ENCODE measurements at places on chromosomes 3 and 15.

DNA sequence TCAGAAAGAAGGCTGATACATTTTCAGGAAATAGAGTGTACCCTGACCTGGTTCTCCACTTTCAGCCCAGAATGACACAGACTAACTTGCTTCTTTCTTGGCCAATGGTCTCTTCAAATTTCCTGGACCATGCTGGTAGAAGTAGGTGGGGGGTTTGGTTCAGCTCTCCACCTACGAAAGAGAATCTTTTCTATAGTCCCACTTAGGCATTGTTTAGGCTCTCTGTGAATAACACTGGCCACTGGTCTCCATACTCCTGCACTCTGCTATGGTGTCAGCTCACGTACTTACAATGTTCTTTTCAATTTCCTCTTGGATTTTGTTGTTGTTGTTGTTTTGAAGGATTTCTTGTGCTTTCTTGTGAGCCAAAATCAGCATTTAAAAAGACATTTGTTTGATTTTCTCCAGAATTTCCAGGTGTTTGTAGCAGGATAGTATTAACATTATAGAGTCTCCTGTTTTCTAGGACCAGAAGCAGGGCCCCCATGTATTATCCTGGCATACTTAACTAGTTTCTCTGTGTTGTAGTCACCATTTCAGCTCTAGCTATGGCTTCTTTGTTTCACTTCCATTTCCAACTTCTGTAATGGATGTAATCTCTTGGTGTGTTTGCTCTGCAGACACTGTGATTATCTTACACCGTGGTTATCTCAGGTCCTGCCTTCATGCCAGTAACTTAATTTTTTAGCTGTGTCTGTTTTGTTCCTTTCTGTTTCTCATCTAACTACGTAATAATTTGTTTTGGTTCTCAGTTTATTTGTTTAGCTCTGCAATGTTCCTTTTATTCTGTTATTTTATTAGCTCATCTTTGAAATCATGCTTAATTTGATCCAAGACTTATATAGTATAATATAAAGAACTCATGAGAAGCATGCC lies 61.4 kb downstream of the CHRNA7 start:
- no peak overlapping the region for H3K4me3 ChIP-seq
- H3K36me3 ChIP-seq, result no peaks in the 10 kb centered on the region
- H3K27me3 ChIP-seq, result no peaks in the 10 kb centered on the region
- H3K27ac ChIP-seq, result no peak overlapping the region
- DNase-seq, result peak; percentile 34
- no peaks in the 10 kb centered on the region for H3K4me1 ChIP-seq

DNA sequence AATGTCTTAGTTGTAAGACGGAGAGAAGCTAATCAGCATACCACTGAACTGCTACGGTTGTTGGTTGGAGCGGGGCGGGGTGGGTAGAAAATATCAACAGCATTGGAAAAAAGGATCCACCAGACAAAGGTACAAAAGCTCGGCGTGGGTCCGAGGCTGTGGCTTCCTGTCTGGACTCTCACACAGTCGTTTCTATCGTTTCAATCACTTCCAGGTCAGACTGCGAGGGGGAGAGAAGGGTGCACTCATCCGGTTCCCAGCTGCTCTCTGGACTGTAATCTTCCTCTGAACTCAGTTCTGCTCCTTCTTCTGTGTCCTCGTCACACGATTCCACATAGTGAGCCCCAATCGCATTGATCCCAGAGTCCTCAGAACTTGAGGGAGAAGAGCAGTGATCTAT lies 70.0 kb downstream of the C3orf70 start:
- no peak overlapping the region for H3K27ac ChIP-seq
- H3K4me1 ChIP-seq, result peaks cover 30% of the 10 kb centered on the region
- H3K27me3 ChIP-seq, result no peaks in the 10 kb centered on the region

- H3K27me3 ChIP-seq, result no peaks in the 10 kb centered on the region
- H3K27ac ChIP-seq, result no peak overlapping the region
- no peak overlapping the region for H3K4me3 ChIP-seq
- DNase-seq, result no peak
Observed at GRCh38 chr3:79461129-79461792, 306.5 kb downstream of the ROBO1 start.

- no peaks in the 10 kb centered on the region for H3K4me1 ChIP-seq
- H3K27ac ChIP-seq, result no peak overlapping the region
- H3K36me3 ChIP-seq, result peaks cover 39% of the 10 kb centered on the region
- H3K4me3 ChIP-seq, result no peak overlapping the region
- H3K27me3 ChIP-seq, result no peaks in the 10 kb centered on the region
- DNase-seq, result no peak
Observed at GRCh38 chr15:38324939-38325647, 72.5 kb downstream of the SPRED1 start.

- no peak overlapping the region for H3K27ac ChIP-seq
- H3K4me1 ChIP-seq, result peaks cover 9% of the 10 kb centered on the region
- no peaks in the 10 kb centered on the region for H3K36me3 ChIP-seq
- no peaks in the 10 kb centered on the region for H3K27me3 ChIP-seq
- DNase-seq, result no peak
Observed at GRCh38 chr3:5305684-5305989, 118.1 kb downstream of the EDEM1 start.

GRCh38 chr3:169861871-169862270 lies 7.9 kb downstream of the LRRC31 start:
- no peak for DNase-seq
- H3K27ac ChIP-seq, result no peak overlapping the region
- no peaks in the 10 kb centered on the region for H3K27me3 ChIP-seq
- peaks cover 4% of the 10 kb centered on the region for H3K4me1 ChIP-seq

DNA sequence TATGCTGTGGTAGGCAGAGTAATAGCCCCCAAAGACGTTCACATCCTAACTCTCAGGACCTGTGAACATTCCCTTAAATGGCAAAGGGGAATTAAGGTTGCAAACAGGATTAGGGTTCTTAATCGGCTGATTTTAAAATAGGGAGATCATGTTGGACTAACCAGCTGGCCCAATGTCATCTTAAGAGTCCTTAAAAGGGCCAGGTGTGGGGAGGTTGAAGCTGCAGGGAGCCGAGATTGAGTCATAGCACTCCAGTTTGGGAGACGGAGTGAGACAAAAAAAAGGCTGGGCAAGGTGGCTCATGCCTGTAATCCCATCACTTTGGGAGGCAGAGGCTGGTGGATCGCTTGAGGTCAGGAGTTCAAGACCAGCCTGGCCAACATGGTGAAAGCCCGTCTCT lies 1.6 kb upstream of the FLNB start:
- H3K36me3 ChIP-seq, result no peaks in the 10 kb centered on the region
- peaks cover 28% of the 10 kb centered on the region for H3K4me1 ChIP-seq
- H3K27me3 ChIP-seq, result no peaks in the 10 kb centered on the region
- DNase-seq, result no peak
- H3K4me3 ChIP-seq, result no peak overlapping the region
- H3K27ac ChIP-seq, result peak overlapping the region; percentile 68
